ENCODE measurements at places on chromosomes 7 and 10.

GRCh38 chr10:118734475-118734874 is 20.3 kb downstream of the CACUL1 start:
- no peak for DNase-seq

DNA sequence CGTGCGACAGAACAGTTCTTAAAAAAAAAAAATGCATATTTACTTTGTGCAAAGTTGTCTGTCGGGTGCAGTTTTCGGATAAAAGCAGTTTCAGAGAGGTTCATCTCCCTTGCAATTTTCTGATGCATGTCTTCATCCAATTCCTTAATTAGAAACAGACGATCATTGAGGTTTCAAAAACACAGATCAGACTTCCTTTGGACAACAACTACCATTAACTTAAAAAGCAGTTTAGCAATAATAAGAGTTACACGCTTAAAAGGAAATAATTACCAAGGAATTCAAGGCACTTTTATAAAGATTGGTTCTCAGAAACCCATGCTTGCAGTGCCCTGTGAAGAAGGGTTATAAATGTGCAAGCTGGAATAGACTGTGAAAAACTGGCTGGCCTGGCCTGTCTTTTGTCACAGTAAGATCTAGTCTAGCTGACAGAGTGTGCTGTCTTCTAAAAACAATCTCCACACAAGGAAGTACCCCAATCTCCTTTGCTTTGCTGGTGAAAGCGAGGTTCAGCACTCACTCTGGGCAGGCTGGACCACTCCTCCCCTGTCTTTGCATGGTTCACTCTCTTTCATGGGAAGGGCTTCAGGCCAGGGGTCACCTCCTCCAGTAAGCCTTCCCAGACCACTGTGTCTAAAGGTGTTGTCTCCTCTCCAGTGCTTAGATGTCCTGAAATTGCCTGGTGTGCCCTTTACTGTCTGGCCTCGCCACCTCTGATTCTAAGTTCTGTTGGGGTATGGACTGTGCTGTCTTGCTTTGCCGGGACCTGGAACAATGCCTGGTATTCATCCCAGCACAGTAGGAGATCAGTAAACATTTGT is 34.8 kb upstream of the HNRNPH3 start:
- no peak for DNase-seq

GRCh38 chr10:119737039-119737663 is 11.3 kb downstream of the INPP5F start:
- no peak for DNase-seq

DNA sequence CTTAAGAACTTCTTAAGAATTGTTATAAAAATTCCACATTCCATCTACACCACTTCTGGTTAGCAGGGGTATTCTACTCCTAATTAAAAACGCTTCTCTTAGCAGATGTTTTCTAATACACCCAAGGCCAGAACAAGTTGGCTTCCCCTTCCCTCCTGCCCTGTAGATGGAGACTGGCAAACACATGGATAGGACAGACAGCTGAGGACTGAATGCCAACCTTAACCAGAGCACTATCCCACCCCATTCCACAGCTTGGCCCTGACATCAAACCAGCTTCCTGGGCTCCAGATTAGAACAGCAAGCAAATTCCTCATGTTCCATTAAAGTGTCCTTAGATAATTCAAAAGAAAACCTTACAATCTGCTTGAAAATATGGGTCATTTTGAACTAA is 56.6 kb upstream of the IL6 start:
- no peak for DNase-seq

DNA sequence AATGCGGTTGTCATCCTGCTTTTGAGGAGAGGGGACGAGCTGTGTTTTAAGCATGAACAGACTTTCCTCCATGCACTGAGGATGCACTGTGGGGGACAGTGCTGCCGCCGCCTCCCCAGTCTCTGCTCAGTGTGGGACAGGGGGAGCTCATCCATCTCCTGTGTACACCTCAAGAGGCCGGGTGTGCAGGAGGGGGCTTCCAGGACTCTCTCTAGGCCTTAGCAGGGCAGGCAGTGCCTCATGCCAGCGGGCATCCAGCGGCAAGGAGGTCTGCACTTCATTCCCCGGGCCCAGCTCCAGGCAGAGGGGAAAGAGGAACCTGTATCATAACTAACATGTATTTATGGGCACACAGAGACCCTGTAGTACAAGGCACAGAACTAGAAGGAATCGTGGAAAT is 89.7 kb downstream of the DIP2C start:
- DNase-seq: no peak

All from left cardiac atrium (tissue), 4 donors.